ENCODE measurements at places on chromosomes 7 and 10. TPM values are rescaled to one million over a fixed set of nuclear protein-coding genes. Genes with fewer than 3 reads are reported as not detected.

CALCR gene
- polyA plus RNA-seq, result 0.34 TPM

AOC1 gene
- polyA plus RNA-seq, result 206 TPM

DNA sequence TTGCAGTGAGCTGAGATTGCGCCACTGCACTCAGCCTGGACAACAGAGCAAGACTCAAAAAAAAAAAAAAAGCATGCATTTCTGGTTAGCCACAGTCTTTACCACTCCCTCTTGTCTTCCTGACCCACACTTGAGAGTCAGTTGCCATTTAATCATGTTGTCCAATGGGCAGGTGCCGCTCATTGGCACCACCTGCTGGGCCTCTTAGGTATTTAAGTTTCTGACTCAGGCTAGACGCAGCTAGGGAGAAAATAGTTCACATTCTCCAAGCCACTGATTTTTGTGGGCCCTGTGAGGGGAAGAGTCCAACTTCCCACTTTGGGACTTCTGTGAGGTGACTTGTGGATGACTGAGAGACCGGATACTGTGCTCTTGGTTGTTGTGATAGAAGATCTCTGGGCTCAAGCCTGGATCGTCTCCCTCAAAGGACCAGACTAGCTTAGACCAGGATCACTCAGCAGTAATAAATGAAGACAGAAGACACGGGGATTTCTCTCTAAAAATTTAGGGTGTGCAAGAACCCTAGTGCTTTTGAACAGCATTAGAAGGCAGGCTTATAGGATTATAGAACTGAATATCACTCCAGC lies 26.8 kb upstream of the SORCS3 start:
- no peak for DNase-seq

- no peak for DNase-seq
Measured at GRCh38 chr7:22597844-22598243, 97.9 kb upstream of the STEAP1B start.
